ENCODE measurements at places on chromosomes 5 and 9. TPM values are rescaled to one million over a fixed set of nuclear protein-coding genes. Genes with fewer than 3 reads are reported as not detected.

GRCh38 chr5:180207593-180207992, 1.4 kb downstream of the RASGEF1C start:
- DNase-seq = no peak

DNA sequence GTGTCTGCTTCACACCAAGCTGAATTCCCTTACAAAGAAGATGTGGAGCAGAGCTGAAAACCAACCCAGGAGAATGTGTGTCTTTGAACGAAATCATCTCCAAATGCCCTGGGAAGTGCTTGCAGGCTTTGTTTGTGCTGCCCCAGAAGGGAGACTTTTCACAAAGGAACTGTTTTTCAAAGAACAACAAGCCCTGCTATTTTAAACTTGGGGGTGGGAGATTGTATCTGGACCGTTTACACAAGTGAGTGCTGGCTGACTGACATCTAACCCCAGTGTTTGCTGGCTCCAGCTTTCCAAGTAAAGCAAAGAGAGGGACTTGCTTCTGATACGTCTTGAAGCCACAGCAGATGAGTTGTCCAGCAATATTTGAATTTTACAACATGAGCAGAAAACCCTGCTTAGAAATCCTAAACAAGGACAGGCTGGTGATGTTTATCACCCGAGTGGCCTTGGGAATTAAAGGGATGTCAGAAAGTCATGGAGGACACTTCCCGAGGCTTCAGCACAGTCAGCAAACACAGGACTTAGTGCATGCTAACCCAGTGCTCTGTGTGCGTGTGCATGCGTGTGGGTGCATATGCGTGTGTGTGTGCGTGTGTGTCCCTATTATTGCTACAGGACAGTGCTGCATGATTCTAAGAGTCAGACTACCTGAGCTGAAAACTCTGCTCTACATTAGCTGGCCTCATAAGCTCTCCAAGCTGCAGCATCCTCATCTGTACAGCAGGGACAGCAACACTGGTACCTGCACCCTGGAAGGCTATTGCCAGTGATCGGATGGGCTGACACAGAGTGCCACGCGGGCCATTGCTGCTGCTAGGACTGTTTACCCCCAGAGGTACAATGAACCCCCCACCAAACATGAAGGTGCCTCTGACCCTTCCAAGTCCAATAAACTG, 1.4 kb downstream of the ADAMTS12 start:
- DNase-seq = peak; percentile 67

DNA sequence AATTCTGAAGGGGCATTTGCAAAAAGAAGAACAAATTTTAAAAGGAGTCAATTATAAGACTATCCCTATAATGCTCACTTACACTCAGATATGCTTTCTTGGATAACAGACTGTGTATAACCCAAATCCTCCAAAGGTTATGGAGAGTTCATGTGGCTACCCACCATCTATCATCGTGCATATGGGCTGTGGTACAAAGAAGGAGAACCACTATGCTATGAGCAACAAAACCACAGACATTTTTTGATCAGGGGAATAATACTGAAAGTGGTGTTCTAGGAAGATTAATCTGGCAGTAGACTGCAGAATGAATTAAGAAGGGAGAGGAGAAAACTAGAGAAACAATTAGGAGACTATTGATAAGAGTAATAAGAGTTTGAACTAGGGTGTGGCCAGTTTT, 16.8 kb downstream of the NR3C1 start:
- DNase-seq = peak; percentile 64

DNA sequence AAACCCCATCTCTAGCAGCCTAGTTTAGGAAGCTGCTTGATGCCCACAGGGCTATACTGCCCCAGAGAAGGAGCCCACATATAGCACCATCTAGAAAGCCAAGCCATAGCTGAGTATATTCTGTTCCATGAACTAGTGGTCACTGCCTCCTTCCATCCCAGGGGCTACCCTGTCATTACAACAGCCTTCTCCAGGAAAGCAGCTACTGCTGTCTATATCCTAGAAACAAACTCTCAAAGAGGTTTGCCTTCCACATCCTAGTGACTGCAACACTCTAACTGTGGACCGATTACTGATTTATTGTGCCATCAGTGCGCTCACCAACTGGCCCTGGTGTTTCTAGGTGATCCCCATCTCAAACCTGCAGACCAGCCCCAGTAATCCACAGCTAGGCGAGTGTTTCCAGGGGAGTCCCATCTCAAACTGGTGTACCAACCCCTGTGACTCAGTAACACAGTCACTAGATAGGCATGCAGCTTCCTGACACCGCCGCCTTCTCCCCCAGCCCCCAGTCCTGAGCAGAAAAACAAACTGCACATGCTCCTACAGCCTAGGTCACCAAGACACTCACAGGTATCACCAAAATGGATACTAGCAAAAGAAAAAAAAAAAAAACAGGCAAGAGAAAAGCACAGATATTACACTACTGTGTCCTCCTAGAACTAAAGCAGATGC, 14.8 kb downstream of the SPTLC1 start:
- peak; percentile 83 for DNase-seq

GRCh38 chr5:175805256-175806011, 65.9 kb upstream of the CPLX2 start:
- no peak for DNase-seq

- DNase-seq = no peak
These were observed 87.6 kb upstream of the COL5A1 start for GRCh38 chr9:134553996-134554372.

- DNase-seq = peak; percentile 82
These were observed 53.4 kb upstream of the ALDH1B1 start for GRCh38 chr9:38339087-38339486.

DNA sequence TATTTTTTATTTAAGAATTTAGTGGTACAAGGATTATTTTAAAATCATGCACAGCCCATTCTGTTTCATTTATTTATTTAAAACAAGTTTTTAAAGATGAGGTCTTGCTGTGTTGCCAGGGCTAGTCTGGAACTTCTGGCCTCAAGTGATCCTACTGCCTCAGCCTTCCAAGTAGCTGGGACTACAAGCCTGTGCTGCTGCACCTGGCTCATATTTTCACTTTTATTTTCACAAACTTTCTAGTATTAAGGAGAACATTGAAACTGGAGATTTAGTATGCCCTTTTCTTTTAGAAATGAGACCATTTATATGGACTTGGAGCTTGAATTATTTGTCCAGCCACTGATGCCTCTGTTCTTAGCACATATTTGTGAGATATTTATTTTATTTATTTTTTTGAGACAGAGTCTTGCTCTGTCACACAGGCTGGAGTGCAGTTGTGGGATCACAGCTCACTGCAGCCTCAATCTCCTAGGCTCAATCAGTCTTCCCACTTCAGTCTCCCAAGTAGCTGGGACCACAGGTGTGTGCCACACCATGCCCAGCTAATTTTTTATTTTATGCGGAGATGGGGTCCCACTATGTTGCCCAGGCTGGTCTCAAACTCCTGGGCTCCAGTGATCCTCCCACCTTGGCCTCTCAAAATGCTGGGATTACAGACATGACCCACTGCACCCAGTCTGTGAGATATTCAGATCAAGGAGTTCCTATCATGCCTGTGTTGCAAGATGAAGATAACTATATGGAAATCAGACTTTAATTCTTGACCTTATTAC, 7.4 kb downstream of the DMXL1 start:
- DNase-seq = no peak

DNA sequence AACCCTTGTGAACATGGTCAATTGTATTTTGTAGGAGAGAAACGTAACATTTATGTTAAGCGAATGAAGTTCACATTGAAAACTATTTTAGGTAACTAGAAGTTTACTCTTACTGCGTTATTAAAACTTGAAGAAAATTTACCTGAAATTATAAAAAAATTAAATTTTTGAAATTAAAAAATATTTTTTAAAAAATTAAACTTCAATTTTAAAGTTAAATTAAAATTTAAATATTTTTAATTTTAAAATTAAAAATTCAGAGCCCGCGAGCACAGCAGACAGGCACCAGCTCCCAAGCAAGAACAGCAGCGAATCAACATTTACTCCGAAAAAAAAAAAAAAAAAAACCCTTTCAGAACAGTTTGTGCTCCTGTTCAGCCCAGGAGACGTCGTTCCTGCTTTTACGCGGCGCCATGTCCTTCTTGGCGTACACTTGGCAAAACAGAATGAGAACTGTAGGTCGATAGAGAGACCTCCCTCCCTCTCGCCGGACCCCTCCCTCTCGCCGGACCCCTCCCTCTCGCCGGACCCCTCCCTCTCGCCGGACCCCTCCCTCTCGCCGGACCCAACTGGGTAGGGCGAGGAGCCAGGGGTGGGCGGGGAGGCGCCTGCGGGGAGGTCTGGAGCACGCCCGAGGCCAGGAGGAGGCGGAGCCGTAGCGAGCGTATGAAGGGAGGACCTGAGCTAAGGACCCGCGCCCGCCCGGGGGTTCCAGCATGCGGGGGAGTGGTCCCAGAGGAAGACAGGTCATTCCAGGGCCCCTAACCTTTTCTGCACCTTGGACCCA, 235.8 kb downstream of the ROR2 start:
- peak; percentile 73 for DNase-seq

DNA sequence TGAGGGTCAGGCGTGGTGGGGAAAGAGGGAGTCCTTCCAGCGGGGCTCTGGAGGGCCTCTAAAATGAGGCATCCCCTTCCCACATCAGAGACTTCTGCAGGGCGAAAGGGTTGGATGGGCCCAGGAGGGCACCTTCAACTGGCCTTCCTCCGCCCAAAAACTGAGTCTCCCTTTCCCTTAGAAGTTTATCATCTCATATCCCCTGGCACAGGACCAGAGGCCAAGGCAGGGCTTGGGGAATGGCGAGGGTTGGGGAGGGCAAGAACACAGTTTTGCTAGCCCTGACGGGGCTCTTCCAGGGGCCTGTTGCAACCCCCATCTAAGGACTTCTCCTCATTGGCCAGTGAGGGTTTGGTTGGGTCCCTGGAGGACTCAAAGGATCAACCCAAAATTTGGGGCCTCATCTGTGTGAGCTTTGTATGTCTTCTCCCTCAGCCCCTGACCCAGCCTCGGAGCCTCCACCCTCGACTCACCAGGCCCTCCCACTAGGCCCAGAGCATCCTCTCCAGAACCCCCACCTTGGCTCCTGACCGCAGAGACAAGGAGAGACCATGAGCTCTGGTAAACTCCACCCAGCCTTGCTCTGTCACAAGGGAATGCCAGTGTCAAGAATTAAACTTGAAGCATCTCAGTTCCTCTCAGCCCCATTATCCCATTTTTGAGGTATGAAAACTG, 24.1 kb downstream of the AQP7 start:
- DNase-seq = no peak

DNA sequence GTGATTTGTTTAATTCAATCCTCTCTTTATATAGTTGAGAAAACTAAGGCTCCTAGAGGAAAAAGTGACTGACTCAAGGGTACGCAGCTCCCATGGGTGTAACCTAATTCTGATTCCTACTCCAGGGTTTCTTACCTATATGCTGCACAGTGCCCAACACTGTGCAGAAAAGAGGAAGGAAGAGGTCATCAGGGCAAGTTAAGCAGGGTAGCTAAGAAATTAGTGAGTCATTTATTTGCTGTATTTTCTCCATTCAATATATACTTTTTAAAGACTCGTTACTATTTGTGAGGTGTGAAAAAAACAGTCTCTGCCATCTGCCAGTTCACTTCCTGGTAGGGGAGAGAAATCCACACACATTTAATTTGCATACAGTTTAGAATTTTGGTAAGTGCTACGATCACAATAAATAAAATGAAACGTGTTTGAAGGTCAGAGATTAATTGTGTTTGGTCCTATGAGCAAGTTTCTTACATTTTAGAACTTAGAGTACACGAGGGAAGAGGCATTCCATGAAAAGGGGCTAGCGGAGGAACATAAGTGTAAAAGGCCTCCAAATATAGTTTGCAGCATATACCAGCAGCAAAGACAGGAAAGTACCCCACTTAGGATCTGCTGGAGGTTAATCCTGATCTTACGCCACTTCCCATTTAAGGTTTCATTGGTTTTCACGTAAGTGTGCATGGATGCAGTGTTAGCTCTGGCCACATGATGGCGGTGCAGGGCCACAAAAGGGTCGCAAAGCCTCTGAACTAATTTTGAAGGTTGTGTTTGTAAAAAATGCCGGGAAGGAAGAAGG, 59.9 kb upstream of the TLR4 start:
- DNase-seq = peak; percentile 73

- DNase-seq = no peak
These were observed 4.5 kb downstream of the TJP2 start for GRCh38 chr9:69178583-69179011.

DNA sequence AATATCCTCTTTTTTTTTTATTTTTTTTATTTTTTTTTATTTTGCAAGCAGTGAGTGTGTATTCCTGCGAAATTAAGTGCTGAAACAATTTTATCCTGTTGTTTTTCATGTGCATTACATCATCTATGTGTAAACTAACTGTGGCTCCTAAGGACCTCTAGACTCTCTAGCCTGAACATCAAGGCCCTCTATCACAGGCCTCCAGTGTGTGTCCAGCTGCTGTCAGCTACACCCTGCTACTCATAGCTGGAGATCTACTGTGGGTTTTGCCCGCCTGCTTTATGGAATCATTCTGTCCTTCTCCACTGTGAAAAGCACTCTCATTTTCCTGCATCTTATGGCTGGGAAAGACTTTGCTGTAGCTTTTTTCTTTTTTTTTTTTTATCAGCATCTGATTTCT, 157.8 kb downstream of the KCTD16 start:
- DNase-seq = no peak

DNA sequence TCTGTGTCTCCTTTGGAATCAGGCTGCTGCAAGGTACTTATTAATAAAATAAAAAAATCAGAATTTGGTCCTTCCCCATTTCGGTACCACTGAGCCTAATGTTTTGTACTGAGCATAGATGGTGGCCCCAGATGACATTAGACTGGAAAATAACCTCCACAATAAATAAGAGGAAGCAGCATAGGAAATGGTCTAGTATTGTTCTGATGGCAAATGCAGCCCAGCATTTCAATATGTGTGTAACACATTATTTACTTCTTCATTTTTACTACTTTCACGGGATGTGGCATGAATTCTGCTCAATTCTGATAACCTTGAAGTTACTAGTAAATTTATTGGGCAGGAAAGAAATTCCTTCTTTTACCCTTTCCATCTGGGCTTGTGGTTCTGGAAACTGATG, 295.6 kb downstream of the ADGRV1 start:
- DNase-seq = no peak

- DNase-seq = peak; percentile 58
These were observed 23.3 kb downstream of the MCTP1 start for GRCh38 chr5:95261437-95262175.

DNA sequence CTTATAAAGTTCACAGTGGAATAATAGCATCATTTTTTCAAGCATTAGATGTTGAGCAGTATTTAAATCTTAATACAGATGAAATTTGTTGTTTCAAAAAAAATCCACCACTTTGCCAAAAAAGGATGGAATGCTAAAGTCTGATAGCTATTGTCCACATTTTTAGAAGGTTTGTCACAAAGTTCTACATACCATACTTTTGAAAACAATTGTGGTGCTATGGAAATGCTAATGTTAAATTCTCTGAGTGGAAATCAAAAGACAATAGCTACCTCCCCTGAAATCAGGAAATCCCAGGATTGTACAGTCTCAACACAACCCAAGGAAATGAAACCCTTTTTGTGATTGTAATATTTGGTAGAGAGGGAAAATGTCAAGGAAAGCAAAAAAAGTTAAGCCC, 19.3 kb upstream of the GRAMD2B start:
- DNase-seq = peak; percentile 68

- no peak for DNase-seq
These were observed 20.3 kb downstream of the HSD17B3 start for GRCh38 chr9:96281641-96282040.

GRCh38 chr9:107422189-107423185, 67.1 kb downstream of the KLF4 start:
- DNase-seq = peak; percentile 85

OLFM1 gene
- polyA plus RNA-seq = 31.4 TPM

ERBIN gene
- 42.8 TPM for polyA plus RNA-seq

SLC6A18 gene
- polyA plus RNA-seq = not detected
